ENCODE measurements at places on chromosomes 16 and 17. TPM values are rescaled to one million over a fixed set of nuclear protein-coding genes. Genes with fewer than 3 reads are reported as not detected.

HOXB7 gene
- polyA plus RNA-seq, result 59.9 TPM

ALOX15 gene
- 0.56 TPM for polyA plus RNA-seq

GRCh38 chr16:714079-714478 is 839 bp upstream of the METRN start:
- DNase-seq, result no peak

CBFA2T3 gene
- 3.6 TPM for polyA plus RNA-seq

DNA sequence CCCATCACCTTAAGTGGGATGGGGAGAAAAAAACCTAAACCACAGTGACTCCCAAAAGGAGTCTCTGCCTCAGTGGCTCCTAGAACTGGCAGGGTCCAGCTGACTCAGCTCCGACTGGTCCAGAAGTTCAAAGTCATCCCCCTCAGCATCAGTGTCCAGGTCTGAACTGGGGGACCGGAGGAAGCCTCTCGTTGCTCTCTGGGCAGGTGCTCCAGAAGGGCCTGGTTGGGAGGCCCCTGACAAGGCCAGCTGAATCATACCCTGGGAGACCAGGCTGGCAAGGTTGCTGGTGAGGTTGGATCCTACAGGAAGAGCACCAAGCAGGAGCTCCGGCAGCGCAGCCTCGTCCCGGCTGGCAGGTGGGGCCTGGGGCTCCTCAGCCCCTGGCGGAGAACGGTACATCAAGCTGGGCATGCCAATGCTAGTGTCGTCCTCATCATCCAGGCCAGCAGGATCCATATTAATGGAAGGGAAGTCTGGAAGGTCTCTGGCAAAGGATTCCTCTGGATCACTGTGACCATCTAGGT is 4.3 kb upstream of the PSMC3IP start:
- no peak for DNase-seq

DNA sequence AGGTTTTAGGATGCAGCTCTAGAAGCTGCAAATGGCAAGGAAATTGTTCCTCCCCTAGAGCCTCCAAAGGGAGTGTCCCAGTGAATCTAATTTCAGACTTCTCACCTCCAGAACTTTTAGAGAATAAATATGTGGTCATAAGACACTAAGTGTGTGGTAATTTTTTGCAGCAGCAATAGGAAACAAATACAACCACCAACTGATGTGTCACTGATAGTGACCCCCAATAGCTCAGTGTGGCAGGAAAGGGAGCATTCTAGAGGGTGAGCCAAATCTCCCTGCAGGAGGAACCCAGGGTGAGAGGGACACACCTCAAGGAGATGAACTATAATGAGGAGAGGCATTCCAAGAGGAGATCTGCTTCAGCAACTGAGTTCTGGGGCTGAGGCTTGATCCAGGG is 4.1 kb downstream of the CCL4L2 start:
- no peak for DNase-seq

- DNase-seq, result no peak
Observed at GRCh38 chr17:81050645-81051625, 16.0 kb downstream of the BAIAP2 start.

DNA sequence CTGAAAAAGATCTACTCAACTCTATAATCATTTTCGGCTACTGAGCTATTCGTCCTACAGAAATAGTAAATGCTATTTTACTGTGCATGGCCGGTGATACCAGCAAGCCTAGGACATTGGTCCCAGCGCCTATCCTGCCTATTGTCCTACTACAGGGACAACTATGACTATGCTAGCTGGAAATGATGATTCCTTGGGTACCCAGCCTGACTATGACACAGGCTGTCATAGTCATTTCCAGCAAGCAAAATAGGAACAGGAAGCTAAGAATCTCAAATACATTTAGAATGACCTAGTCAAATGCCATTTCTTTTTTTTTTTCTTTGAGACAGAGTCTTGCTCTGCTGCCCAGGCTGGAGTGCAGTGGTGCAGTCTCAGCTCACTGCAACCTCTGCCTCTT is 33.7 kb upstream of the HSBP1 start:
- DNase-seq, result no peak

DNA sequence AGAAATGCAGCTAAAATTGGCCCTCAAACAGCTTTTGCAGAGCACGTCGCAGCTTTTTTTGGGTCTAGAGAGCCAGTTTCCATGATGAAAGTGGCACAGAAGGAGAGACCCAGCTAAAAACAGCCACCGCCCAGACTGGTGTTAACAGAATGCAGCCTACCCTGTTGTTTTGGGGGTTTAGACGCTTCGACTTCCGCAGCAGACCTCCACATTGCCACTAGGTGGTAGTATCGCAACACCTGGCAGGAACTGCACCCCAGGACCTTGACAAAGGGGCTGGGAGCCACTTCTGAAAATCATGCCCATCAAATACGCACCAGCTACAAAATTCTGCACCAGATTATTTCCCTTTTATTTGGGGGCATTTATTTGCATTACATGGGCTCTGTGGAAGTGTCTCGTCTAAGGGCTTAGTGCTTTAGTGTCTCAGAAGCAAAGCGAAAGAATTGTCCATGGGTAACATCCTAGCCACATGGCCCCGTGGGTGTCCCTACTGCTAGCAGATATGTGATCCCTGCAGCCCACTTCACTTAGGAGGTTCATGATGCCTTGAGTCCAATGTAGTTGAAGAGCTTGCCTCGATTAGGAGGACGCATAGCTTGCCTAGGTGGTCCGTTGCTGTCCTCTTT is 167.1 kb downstream of the HAPSTR1 start:
- peak; percentile 26 for DNase-seq

HS3ST2 gene
- 0.10 TPM for polyA plus RNA-seq

DNA sequence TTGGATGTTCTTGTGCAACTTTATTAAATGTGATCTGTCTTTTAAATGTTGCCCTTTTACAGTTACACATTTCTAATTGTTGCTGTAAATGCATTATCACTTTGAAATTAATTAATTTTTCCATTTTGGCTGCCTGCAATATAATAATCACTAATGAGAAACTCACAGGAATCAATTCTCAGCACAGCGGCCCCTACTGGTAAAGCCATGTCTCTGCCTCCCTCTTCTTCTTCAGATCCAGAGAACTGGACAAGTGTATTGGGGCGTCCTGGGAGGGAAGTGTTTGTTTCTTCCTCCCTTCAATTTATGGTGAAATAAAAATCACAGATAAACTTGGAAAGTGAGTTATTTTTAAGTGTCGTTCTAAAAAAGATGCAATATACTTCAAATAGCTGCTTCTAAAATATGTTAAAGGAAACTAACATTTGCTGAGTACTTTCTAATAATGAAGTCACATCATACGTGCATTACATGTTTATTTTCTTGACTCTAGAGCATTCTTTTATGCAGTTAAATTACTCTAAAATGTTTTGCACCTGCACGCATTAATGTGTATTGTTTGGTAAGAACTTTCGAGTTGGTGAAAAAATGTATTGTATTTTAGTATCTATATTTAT is 338.0 kb downstream of the WWOX start:
- no peak for DNase-seq

NPIPB6 gene
- polyA plus RNA-seq, result 3.8 TPM

DNA sequence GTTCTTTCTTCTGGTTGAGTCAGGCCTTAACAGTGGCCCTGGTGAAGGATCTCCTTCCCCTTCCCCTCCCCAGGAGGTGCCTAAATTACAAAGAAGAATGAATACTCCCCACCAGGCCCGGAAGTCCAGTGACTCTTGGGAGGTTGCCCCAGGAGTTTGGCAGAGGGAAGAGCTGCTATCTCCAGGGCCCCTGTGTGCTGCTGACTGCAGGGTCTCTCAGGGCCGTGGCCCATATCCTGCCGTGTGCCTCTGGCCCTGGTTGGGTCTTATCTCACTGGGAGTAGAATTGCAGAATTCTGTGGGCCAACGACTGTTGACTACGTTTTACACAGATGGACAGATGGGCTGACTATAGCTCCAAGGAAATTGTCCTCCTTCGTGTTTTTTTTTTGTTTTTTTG is 28.0 kb downstream of the AKAP1 start:
- DNase-seq, result no peak

- DNase-seq, result no peak
Observed at GRCh38 chr17:57062865-57063264, 22.2 kb upstream of the AKAP1 start.

- no peak for DNase-seq
Observed at GRCh38 chr16:2770057-2770951, 6.8 kb downstream of the ELOB start.

NOS2 gene
- 2.2 TPM for polyA plus RNA-seq

TEKT5 gene
- polyA plus RNA-seq, result 0.29 TPM

DNA sequence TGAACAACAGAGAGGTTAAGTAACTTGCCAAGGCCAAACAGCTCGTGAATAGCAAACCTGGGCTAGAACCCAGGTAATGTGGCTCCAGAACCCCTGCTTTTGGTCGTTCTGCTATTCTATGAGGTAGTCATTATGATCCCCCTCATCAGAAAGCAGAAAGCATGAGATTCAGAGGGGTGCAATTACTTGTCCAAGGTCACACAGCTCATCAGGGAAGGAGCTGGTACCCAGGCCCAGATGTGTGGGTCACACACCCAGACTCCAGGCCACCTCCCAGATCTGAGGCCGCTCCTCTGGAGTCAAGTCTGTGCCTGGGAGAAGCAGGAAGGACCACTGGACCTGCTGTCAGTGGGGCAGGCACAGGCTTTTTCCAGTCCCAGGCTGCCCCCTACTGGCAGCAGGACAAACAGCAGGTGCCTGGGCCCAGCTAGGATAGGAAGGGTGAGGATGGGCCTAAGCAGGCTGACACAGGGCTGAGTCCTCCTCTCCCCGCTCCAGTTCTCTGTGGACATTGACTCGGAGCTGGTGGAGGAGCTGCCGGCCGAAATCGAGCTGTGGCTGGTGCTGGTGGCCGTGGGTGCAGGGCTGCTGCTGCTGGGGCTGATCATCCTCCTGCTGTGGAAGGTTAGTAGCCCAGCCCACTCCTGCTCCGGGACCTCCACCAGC is 7.8 kb upstream of the PDK2 start:
- peak; percentile 48 for DNase-seq

GRCh38 chr17:33802349-33803198 is 452.5 kb upstream of the CCL2 start:
- DNase-seq, result no peak

DNA sequence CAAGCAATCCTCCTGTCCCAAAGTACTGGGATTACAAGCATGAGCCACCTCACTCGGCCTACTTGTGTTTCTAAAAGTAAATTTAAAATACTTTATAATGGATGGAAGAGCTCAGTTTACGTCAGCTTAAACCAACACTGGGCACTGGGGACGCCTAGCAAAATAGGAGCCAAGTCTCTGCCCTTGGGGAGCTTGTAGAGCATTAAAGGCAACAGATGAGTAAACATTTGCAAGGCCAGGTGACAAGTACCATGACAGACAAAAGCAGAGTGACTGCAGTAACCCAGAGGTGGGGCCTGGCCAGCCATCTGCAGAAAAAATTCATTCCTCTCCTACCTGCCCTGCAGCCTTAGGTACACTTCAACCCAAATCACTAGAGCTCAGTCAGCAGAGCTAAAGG is 12.1 kb upstream of the NLK start:
- DNase-seq, result no peak

IKZF3 gene
- polyA plus RNA-seq, result 0.23 TPM

- no peak for DNase-seq
Observed at GRCh38 chr16:15979801-15980200, 30.4 kb downstream of the ABCC1 start.

GRCh38 chr17:33463887-33464286 is 170.8 kb upstream of the ASIC2 start:
- no peak for DNase-seq

- DNase-seq, result no peak
Observed at GRCh38 chr17:44438636-44439035, 49.2 kb upstream of the ITGA2B start.

CSH1 gene
- polyA plus RNA-seq, result not detected

INCA1 gene
- polyA plus RNA-seq, result 9.3 TPM

TNFRSF13B gene
- not detected for polyA plus RNA-seq

GRCh38 chr17:77965352-77965751 is 6.8 kb downstream of the TNRC6C start:
- no peak for DNase-seq

GRCh38 chr16:31181102-31181830 is 1.3 kb downstream of the FUS start:
- no peak for DNase-seq

HBQ1 gene
- 0.73 TPM for polyA plus RNA-seq

DNA sequence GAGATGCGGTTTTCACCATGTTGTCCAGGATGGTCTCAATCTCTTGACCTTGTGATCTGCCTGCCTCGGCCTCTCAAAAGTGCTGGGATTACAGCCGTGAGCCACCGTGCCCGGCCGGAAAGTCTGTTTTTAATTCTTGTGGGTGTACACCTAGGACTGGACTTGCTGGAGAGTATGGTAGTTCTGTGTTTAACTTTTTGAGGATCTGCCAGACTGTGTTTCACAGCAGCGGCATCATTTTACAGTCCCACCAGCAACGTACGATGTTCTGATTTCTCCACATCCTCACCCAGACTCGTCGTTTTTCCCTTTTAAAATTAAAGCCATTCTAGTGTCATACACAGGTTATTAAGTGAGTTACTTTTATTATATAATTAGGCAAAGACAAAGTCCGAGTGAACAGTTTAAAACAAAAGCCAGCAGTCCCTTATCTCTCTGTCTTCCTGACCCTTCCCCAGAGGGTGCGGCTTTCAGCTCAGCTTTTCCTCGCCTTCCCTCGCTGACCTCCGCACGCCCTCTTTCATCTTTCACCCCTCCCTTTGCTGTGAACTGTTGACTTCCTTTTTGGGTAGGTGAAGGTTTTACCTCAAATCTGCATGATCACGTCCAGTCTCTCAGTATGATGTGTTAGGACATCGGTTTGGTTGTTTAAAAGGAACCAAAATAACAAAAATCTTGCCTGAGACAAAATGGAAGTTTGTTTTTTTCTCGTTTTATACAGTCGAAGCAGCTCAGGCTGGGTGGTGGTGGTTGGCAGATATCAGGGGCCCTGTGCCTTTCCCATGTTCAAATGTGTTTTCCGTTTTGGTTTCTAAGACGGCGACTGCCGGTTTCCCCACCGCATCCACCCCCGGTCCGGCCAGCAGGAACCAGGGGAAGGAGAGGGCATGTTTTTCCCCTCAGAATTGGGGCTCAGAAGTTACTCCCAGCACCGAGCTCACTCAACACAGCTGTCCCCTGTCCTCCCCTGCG is 18.0 kb downstream of the FAM234A start:
- no peak for DNase-seq

TMC6 gene
- 31.7 TPM for polyA plus RNA-seq

- DNase-seq, result no peak
Observed at GRCh38 chr17:37278247-37278894, 97.4 kb upstream of the C17orf78 start.

CEP295NL gene
- 0.17 TPM for polyA plus RNA-seq

DNA sequence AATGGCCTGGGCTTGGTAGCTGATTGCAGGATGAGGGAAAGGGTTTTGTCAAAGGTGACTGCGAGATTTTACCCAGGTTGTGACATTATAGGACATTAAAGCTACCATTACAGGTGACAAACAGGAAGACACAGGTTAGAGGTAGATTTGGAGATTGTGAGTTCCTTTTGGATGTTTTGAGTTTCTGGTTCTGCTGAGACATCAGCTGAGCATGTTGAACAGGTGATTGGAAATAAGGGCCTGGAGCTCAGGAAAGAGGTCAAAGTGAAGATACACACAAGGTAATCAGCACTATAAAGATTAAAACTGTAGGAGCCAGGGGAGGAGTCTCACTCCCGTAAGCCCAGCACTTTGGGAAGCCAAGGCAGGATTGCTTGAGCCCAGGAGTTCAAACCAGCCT is 6.0 kb downstream of the GSDMA start:
- no peak for DNase-seq

- DNase-seq, result no peak
Observed at GRCh38 chr16:12680531-12680930, 123.2 kb downstream of the CPPED1 start.

HOXB1 gene
- polyA plus RNA-seq, result 0.16 TPM

GRCh38 chr17:82098939-82099763 is 1.1 kb upstream of the FASN start:
- no peak for DNase-seq
